ENCODE measurements at places on chromosomes 1 and 21. TPM values are rescaled to one million over a fixed set of nuclear protein-coding genes. Genes with fewer than 3 reads are reported as not detected.

DNA sequence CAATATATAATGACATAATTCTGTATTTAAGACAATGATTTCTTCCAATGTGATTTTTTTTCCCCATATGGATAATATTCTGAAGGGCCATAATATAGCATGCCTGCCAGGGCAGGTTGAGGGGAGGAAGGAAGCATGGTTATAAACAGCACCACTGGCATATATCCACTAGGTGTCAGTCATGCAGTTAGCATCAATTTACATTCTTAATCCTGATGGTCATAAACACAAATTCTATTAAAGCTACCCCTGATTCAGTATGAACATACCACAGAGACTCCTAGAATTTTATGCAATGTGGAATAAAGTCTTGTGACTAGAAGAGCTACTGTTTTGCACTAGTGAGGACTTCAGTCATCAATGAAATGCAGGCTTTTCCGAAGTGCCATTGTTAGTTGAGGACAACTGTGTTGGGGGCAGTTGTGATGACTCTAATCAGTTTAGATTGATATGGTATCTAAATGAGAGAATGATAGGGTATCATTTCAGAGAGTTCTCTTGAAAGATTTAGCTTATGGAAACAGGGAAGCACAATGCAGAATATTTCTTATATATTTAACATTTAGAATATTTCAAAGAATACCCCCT lies 342.7 kb upstream of the NR5A2 start:
- no peak for DNase-seq

DNA sequence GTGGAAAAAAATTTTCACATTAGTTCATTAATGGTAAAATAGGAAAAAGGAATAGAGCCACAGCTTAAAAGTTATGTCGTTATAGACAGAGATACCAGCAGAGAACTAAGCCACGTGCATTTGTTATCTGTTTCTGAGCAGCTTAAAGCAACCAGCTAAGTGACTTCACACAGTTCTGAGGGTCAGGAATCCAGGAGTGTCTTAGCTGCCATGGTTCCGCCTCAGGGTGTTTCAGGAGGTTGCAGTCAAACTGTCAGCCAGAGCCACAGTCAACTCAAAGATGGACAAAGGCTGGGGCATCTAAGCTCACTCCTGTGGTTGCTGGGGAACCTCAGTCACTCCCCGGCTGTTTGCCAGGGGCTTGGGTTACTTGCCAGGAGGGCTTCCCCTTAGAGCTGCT lies 515.8 kb downstream of the SMYD3 start:
- DNase-seq: no peak

DNA sequence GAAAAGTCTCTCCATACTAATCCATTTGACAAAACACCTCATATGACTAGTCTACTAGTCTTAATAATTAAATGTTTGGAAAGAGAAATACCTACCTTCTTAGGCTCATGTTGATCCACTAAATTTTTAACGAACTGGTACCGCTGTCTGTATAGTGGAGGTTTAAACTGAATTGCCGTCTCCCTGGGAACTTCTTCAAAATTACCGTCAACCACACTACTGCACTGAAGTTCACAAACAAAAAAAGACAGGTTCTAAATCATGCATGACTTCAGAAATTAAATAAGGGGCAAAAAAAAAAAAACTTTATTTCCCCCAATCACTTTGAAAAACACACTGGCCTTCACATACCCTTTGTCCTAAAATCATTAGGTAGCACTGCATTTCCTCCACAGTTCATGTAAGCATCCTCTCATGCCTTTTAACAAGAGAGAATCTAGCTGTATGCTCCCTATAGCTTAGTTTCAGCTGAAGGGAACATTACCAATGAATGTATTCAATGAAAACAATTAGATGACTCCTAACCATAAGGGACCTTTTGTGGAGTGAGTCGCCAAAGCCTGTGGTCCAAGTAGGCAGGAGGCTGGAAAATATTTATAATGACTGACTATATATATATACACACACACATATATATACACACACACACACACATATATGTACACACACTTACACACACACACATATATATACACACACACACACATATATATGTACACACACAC lies 3.4 kb downstream of the HENMT1 start:
- no peak for DNase-seq

The MYCL gene
- total RNA-seq: 0.35 TPM

DNA sequence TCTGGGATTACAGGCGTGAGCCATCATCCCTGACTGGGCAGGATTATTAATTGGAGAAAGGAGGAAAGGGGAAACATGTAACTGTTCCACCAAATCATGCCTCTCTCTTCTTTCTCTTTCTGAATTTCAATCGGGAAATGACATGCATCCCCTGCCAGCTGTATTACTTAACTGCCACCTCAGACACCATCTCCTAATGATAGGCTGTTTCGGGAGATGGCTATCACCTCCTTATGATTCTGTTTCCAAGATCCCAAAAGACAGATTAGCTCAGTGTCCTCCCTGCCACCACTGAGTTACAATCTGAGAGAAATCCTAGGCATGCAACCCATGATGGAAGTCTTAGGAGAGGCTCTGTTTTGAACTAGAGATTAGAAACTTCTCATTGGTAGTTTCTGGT lies 67.5 kb downstream of the MIS18A start:
- DNase-seq: no peak

The AJAP1 gene
- 0.11 TPM for total RNA-seq

The CRTC2 gene
- total RNA-seq: 20.6 TPM

Data from cardiac septum (tissue), 1 donor.